T-helper 2 cell (primary cell): ENCODE measurements at places on chromosomes 5 and 9.

- no peak for DNase-seq
Measured at GRCh38 chr9:23686896-23687295, 139.1 kb downstream of the ELAVL2 start.

DNA sequence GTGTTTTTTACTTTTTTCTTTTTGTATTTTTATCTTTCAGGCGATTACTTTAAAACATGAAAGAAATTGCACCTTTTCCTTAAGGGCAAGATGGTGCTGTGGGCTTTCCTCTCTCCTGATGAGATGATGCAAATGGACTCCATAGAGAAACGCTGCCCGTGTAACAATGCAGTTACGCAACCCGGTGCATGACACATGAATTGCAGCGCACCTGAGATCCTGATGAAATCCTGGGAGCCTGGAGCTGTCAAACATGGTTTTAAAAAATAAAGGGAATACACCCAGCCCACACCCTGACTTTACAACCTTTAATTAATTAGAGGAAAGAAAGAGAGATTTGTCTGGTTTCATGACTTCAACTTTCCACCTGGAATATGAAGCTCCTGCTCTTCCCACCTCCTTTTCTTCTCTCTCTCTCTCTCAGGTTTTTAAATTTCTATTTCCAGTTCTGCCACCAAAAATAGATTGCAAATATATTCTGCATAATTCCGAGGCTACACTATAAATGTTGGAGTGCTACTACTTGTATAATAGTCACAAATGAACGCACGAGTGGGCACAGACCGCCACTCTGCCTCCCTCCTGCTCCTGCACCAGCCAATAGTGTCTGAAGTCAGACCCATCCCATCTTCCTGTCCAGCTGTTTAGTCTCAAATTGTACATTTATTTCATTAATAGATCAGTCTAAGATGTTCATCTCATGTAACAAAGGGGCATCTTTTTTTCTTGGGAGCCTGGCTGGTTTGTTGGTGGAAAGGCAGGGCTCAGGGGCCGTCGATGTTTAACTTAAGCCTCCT is 179.1 kb downstream of the AUH start:
- no peak for DNase-seq

DNA sequence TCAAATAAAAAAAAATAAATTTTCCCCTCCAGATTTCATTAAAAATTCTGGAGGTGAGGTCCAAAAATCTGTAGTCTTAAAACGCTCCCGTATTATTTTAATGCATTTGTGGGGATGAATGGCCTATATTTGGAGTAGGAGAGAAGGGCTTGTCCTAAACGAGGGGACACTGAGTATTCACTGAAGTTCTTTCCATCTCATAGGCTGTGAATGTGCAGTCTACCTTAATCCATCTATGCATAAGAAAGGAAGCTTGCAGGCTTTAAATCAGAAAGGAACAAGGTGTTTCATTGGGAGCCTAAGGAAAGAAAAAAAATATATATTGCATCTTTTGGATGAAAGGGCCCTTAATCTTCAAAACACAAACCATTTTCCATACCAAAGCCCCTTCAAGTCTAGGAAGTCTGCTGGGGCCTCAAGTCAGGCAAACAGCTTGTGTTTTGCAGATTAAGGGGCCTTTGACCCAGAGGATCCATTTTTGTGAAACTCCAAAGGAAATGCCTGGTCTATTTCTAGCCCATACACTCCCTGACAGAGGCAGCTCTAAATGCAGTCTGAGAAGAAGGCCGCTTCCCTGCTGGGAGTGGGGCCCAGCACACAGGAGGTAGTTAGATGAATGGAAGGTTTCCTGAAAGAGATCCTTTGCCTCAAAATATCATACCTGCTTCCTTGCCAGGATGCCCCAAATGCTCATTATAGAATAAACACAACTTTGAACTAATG is 35.6 kb downstream of the BRINP1 start:
- DNase-seq: no peak

DNA sequence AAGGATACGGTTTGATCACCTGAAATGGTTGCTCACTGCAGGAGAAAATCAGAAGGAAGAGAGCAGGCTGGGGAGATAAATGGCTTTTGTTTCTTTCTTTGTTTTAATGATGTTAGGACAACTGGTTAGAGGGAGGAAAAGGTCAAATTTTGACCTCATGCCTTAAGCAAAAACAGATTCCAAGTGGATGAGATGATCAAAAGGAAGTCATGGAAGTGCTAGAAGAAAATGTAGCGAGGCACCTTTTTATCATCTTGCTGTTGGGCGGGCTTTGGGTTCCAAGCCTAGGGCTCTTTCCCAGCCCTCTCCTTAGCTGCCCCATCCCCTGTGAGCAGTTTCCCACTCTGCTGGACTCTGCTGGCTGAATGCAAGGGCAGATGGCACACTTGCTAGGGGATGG is 127.9 kb downstream of the ADAMTS2 start:
- DNase-seq: no peak

DNA sequence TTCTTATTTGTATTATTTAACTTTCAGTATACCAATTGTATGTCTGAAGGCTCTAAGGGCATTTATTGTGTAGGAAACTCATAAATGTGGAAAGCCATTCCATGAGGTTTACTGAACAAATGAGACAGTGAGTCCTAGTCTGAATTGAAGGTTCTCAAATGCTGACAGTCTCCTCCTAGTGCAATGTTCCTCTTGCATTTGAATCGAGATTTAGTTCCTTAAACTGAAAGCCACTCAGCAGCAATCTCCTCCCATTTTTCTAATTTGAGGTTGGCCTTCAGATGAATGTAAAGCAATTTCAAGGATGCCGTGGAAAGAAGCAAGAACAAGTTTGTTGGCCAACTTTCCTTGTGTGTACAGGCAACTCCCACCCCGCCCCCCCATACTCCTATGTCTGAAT is 493.2 kb upstream of the KLF4 start:
- DNase-seq: no peak

DNA sequence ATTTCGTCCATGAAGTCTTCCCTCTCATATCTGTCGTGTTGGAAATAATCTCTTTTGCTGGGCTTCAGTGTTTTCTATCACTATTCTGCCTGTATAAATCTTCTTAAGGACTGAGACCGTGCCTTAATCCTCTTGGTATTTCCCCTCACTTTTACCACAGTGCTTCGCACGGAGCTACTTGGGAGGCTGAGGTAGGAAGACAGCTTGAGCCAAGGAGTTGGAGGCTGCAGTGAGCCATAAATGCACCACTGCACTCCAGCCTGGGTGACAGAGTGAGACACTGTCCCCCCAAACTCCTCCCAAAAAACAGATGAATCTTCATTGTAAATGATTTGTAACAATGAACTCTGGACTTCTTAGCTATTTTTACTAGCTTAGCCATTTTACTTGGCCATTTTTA is 57.8 kb downstream of the PHAX start:
- no peak for DNase-seq

- no peak for DNase-seq
Measured at GRCh38 chr9:3875361-3876132, 349.7 kb upstream of the RFX3 start.

DNA sequence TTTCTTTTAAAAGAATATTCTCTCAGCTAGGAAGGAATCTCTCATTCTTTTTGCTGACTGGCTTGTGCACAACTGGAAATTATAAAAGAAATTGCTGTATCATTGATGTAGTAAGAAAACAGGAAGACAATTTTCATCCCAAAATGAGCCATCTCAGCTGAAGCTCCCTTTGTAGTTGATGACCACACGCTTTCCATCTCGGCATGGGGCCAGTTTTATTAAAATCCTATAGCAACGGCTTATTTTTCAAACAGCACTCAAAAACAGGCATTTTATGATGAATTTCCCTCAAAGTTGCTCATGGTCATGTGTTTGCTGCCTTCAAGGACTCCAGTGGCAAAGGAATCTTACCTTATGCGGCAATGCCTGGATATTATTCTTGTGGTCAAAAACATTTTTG is 62.4 kb upstream of the GLIS3 start:
- no peak for DNase-seq

DNA sequence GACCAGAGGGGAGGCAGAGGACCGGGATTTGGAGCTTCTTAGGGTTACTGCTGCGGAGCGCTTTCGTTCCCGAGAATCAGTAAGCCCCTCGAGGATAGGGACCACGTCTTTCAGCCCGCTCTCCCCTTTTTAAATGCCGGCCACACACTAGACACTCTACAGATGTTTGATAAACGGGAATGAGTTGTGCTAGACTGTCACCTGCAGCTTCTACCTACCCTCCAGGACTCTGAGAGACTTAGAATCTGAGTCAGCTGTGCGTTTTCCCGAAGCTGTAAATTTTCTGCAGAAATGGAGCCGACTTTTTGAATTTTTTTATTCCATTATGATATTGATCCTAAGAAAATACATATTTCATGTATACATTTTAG is 670 bp downstream of the CCDC171 start:
- DNase-seq: no peak

DNA sequence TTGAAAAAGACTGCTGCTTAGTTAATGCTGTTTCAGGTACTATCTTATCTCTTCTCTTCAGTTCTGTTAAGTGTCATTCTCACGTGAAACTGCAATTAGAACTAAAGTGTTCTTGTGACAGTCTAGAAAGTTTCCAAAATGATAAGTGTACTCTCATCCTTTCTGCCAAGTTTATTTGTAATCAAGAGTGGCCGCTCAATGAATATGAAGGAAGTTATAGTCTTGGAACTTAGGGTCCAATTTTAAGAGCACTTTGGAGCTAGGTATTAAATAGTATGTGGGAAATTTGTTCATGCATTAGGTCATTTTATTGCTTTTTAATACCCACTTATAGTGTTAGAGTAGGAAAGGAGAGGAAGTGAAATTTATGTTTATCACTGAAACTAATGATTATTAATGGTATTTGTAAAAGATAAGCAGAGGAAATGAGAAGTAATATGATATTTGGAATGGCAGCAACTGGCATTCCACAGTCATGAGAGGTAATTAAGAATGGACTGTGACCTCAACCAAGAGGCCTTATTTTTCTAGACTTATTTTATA is 20.4 kb downstream of the XRCC4 start:
- no peak for DNase-seq

GRCh38 chr5:171483551-171484135 is 64.2 kb downstream of the FGF18 start:
- DNase-seq: no peak

GRCh38 chr5:25107853-25108252 is 463.1 kb upstream of the CDH10 start:
- DNase-seq: no peak

DNA sequence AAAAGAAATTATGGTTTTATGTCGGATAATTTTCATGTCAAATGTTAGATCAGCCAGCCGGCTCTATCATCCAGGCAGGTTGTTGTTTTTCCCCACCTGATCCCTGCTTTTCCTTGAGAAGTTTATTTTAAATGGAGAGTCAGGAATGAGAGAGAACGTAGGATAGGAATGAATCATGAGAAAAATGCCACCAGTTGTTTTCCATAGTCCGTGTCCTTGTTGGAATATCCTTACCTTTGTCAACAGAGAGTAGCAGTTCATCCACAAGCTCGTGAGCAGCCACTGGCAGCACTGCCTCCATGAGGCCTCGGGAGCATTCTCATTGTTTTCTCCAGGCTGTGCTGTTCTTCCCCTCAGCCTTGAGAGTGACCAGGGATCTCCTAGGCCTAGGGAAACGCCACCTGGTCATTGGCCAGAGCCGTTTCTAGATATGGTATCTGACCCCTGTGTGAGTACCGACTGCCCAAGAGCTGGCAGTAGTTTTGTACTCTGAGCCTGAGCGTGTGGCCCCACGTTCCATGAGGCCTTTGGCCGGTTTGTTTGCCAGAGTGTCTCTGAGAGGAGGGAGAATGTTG is 293.3 kb downstream of the FANCC start:
- DNase-seq: no peak

- no peak for DNase-seq
Measured at GRCh38 chr5:75364571-75365280, 27.7 kb downstream of the HMGCR start.

DNA sequence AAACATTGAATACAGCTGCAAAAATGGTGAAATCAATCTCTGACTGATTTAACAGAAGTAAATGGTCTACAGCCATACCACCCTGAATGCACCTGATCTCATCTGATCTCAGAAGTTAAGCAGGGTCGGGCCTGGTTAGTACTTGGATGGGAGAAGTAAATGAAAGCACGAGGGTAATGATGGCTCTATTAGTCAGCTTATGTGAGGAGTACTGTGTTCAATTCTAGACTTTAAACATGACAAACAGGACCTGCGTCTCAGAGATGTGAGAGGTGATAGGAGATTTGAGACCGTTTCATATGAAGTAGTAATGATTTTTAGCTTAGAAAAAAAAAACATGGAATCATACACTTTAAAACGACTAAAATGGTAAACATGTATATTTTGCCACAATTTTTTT is 77.1 kb upstream of the SUSD1 start:
- peak; percentile 30 for DNase-seq

DNA sequence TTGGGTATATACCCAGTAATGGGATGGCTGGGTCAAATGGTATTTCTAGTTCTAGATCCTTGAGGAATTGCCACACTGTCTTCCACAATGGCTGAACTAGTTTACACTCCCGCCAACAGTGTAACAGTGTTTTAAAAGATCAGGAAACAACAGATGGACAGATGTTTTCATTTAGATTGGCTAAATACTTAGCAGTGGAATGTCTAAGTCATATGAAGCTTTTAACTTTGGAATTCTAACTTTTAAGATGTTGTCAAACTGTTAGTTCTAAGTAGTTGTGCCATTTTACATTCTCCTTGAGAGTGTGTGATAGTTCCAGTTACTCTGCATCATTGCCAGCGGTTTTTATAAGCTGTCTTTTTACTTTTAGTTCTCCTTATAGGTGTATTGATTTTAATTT is 688.8 kb downstream of the SEMA5A start:
- DNase-seq: no peak

DNA sequence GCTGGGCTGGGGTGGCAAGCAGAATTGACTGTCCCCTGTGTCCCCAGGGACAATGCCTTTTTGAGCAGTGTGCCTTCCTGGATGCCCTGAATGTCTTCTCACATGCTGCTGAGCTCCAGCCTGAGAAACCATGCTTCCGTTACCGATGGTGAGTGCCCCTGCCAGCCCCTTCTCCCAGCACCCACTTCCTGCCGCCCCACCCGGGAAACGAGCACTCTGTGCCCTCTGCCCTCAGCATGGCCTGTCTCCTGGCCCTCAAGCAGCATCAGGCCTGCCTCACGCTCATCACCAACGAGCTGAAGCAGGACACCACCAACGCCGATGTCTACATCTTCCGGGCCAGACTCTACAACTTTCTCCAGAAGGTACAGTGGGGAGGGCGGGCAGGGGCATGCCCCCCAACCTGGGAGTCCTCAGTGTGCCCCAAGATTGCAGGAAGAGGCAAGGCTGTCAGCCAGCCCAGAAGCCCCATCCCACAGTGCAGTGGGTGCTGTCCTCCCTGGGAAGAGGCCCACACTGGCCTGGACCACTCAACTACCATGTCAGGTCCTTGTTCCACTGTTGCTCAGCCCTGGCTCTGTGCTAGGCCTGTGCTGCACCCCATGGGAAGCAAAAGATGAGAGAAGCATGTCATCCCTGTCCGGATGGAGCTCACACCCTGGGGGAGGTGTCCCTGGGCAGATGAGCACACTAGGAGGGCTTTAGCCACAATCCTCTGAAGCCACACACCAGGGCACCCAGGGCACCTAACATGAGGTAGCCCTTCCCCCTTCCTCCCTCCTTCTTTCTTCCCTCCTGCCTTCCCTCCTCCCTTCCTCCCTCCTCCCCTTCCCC is 4.4 kb downstream of the TTC16 start:
- no peak for DNase-seq
